H1 (cell line): ENCODE measurements at places on chromosomes 5 and 9. TPM values are rescaled to one million over a fixed set of nuclear protein-coding genes. Genes with fewer than 3 reads are reported as not detected.

The FOXI1 gene
- total RNA-seq = not detected in 2 replicates

The ANKRD18B gene
- total RNA-seq = 8.3 and 13.8 TPM in 2 replicates

The INSL6 gene
- total RNA-seq = not detected in 2 replicates

The MUSK gene
- total RNA-seq = not detected in 2 replicates

GRCh38 chr9:122619996-122620395, 5.5 kb downstream of the OR1Q1 start:
- no peak for DNase-seq
- no peak overlapping the region for H3K4me3 ChIP-seq
- no peaks in the 10 kb centered on the region for H3K4me1 ChIP-seq
- H3K27me3 ChIP-seq = no peaks in the 10 kb centered on the region
- no peaks in the 10 kb centered on the region for H3K36me3 ChIP-seq

- H3K27ac ChIP-seq = no peak overlapping the region
- no peak overlapping the region for H3K4me3 ChIP-seq
- DNase-seq = no peak
- H3K4me1 ChIP-seq = 0 out of 2 replicates have a peak, but pooled peaks cover 3% of the 10 kb centered on the region
- H3K27me3 ChIP-seq = no peaks in the 10 kb centered on the region
Observed at GRCh38 chr5:43771611-43772031, 168.6 kb downstream of the NNT start.
